Stimulated activated CD8-positive, alpha-beta memory T cell treated with anti-CD3 and anti-CD28 coated beads, Interleukin-4, amount 100 ng/mL, for 4 hours (primary cell): ENCODE measurements at places on chromosomes 16 and 17.

DNA sequence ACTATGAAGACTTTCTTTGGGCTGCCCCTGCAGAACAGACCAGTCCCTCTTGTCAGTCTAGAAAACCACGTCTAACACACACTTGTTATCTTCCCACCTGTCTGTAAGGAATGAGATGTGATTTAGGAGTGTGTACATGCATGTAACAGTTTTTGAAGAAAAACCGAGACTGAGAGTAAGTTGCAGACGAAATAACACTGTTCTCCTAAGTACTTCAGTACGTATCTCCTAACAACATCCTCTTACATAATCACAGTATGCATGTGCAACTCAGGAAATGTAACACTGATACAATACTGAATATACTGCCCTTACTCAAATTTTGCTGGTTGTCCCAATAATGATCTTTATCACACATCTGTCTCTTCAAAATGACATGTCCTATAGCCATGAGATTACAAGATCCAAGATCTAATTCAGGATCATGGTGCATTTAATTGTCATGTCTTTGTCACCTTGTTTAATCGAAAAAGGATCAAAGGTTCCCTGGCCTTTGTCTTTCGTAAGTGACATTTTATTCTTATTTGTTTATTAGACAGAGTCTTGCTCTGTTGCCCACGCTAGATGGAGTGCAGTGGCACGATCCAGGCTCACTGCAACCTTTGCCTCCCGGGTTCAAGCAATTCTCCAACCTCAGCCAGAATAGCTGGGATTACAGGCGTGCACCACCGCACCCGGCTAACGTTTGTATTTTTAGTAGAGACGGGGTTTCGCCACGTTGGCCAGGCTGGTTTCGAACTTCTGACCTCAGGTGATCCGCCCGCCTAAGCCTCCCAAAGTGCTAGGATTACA, 25.6 kb downstream of the CREBBP start:
- DNase-seq, result no peak

DNA sequence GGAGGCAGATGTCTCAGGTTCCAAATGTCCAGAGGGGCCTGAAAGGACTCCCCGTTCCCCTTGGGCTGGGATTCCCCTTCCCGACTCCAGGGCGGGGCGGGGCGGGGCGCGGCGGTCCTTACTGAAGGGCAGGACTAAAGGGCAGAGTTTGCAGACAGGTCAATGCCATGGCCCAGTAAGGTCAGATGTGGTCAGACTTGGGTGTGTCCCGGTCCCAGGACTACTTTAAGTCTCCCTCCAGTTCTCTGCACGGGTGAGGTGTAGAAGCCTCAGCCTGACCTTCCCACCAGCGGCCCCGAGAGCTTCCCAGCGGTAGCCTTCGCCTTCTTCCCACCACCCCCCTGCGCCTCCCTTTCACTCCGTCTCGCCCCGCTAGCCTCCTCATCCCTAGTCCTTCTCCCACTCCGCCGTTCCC, 532 bp downstream of the KDM6B start:
- DNase-seq, result no peak

- DNase-seq, result no peak
These were observed 34.1 kb downstream of the ACSM2A start for GRCh38 chr16:20485408-20485807.

DNA sequence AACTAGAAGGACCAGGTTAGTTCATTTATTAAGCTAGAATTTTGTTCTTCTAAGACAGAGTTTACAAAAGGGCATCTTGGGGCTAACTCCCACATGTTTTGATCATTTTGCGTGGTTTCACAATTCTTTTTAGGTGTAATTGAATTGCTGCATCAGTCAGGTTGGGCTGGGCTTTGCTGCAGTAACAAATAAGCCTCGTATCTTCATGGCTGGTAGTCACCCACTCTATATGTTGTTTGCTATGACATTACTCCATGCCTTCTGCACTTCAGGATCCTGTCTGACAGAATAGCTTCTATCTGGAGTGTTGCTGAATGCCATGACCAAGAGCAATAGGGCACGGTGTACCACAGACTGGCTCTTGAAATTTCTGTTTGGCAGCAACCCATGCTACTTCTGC, 10.6 kb upstream of the IRX3 start:
- no peak for DNase-seq

GRCh38 chr17:42246515-42246914, 29.7 kb downstream of the STAT5B start:
- no peak for DNase-seq

- no peak for DNase-seq
These were observed 4.0 kb upstream of the BAIAP2 start for GRCh38 chr17:81030741-81031565.

DNA sequence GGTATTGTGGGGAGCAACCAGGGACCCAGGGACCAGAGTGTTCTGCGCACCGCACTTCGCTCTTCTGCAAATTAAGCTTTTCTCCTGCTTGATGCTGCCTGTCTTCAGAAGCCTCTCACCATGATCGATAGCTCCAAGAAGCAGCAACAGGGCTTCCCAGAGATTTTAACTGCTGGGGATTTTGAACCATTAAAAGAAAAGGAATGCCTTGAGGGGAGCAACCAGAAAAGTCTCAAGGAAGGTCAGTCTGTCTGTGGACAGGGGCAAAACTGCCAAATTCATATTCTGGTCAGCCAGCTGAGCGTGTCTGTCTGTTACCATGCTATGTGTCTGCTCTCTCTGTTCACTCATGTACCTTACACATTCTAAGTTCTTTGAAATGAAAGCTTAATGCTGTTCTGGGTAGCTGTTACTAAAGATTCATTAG, 115.7 kb downstream of the MRTFB start:
- DNase-seq, result no peak

DNA sequence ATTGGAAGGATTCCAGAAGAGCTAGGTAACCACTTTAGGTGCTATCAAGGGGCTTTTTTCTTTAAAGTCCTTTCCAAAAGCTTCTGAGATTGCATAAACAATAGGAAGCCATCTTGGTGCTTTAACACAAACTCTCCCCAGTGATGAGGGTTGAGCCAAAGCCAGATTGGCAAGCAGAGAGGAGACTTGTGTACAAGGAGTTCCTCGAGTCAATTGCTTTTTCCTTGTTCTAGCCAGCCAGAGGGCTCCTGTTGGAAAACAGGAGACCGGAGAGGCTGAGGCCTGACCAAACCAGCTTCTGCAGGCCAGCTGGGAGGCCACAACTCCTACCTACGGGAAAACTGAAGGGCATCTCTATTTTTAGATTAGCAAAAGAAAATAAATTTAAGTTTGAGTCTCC, 46.5 kb downstream of the MAPT start:
- no peak for DNase-seq

GRCh38 chr16:73329358-73330286, 281.7 kb upstream of the ZFHX3 start:
- DNase-seq, result no peak

DNA sequence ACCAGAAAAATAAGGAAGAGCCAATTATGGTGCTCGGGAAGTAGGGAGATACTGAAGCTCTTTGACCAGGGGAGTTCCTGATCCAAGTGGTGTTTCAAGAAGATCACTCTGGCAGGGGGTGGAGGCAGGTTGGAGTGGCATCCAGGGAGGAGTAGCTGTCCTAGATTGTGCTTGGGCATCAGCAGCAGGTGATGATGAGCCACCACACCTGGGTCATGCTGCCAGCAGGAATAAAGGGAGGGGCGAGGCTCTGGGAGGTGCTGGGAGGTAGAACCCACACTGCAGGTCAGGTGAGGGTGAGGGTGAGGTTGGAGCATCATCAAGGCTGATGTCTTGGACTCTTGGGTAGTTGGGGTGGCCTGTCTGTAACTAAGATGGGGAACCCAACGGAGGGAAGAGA, 35.4 kb upstream of the ADGRG1 start:
- DNase-seq, result no peak

- DNase-seq, result no peak
These were observed 4.1 kb downstream of the FOXJ1 start for GRCh38 chr17:76137001-76137350.

DNA sequence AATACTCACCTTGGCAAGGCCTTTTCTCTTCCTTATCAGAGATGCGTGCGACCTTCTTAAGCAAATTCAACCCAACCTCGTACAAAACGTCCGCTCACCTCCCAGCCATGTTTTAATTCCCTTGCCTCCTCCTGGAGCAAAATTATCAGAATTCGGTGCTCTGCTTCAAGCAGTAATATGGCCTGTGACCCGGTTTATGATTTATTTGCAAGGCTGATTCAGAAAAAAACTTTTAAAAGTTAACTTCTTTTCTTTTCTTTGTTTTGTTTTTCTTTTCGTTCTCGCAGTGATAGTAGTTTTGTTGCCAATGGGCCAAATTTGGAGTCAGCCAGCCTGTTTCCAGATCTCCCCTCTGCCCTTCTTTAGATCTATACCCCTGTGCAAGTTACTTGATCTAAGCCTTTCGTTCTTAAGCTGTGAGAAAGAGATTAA, at the start of gene PHLPP2:
PHLPP2 (minus strand) TSS at position 382 of the 432 bp plus-strand sequence. CDS start 9,906 bp downstream, outside the sequence.
- DNase-seq, result no peak

DNA sequence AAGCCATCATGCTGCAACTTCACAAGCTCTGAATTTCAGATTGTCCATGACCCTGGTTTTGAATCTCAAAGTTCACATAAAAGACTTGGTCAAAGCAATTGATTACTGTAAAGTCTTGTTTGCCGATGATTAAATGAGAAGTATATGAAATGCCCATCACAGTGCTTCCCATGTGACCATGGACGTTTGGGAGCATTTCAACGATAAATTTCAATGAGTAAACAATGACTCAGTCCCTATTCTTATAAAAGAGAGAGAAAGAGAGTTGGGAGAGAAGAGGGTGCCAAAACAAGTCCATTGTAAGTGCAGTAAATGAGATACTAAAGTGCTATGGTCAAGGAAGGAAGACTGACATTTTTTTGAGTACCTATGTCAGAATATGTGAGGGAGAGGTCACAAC, 276.9 kb downstream of the SOX9 start:
- DNase-seq, result no peak

- no peak for DNase-seq
These were observed 4.4 kb downstream of the PGAP3 start for GRCh38 chr17:39683295-39683939.

DNA sequence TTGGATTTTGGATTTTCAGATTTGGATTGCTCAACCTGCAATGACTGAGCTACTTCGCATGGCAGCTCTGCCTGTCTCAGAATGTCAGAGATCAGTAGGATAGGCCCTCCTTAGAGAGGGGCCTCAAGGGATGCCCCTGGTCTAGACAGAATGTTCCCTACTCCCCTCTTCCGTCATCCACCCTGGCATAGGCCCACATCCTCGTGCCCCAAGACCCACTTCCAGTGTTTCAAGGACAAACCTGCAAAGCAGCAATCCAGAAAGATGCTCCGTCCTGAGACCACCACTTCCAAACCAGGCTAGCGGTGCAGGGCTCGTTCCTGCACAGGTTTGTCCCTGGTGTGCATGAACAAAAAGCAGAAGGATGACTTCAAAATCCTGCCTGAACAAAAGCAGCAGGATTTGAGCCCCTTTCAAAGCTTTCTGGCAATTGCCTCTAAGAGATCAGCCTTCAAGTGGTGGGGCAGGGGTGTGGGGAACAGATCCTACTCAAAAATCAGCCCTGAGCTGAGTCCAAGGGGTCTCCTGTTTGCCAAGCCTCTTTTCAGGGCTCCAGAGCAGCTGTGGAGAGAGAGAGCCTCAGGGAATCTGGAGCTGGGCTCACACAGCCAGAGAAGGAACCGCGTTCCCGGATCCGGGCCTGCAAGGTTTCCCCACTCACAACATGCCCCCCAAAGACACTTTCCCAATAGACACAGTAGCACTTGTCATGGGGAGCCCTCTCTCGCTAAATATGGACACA, 121.1 kb downstream of the SOCS1 start:
- no peak for DNase-seq

DNA sequence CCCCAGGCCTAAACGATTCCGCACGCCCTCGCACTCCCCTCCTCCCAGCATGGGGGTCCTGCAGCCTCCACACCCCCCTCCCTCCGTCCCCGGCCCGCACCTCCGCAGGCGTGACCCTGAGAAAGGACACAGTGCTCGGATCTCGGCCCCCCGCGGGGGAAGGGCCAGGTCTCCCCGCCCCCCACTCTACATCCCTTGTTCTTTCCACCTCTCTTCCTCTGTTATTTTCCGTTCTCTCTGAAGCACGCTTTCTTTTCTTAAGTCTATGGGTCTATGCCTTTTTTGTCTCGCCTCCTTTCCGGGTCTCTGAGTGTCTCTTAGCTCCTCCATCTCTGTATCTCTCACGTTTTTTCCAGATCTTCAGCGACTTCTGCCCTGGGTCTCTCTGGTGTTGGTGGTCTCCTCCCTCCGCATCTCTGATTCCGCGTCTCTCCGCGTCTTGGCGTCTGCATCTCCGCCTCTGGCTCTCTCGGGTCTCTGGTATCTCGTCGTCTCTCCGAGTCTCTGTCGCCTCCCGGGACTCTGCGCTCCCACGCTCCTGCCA, 2.1 kb upstream of the HES7 start:
- DNase-seq, result no peak

GRCh38 chr17:7767405-7768021, 50.0 kb downstream of the DNAH2 start:
- DNase-seq, result no peak

GRCh38 chr16:58187092-58187491, 10.8 kb downstream of the CSNK2A2 start:
- no peak for DNase-seq

DNA sequence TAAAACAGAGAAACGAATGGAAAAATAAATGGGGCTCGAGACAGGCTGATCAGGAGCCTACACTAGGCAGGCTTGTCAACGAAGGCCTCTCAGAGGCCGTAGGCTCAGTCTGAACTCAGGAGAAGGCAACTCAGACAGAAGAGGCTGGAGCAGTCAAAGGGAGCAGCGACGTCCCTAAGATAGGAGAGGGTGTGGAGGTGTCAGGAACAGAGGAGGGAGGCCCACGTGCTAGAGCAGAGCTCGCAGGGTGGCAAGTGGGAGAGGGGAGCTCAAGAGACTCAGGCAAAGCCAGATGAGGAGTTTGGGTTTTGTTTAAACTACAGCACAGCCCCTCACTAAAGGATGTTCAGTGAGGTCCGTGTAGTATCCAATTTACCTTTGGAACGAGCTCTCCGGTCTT, 32.7 kb downstream of the LRRC75A start:
- DNase-seq, result no peak

DNA sequence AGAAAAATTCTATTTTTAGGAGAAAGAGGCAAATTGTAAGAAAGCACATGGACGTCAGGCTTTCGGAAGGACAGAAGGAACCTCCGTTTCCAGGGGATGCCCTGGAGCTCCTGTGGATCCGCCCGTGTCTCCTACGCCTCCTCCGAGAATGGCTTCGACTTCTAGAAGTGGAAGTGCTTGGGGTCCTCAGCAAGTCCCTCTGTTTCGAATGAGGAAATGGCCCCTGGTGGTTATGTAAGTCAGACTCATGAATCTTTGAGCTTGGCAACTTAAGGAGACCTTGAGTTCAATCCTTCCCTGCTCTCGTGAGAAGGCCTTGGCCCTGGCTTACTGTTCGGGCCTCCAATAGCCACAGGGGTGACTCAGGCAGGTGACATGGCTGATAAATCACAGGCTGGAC, 38.9 kb downstream of the COX4I1 start:
- no peak for DNase-seq

DNA sequence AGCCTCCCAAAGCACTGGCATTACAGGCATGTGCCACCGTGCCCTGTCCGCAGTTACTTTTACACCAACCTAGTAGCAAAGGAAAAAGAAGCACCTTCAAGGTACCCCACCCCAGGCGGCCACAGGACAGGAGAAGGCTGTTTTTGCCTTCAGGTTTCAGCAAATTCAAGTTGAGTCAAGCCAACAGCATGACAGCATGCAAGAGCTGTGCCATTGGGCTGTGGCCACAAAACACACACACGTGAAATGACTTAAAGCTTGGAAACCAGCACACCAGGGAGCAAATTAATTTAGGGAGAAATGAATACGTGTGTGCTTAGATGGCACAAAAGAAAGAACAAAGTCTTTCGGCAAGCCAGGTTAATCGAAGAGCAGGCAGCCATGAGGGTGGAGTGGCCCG, 39.7 kb downstream of the ERCC4 start:
- no peak for DNase-seq

- no peak for DNase-seq
These were observed 32.6 kb downstream of the MED13 start for GRCh38 chr17:62032480-62032879.
